ENCODE measurements at places on chromosomes 3 and 15.
A peak's percentile ranks its signal among the peaks of the same experiment; 100 is the strongest.

DNA sequence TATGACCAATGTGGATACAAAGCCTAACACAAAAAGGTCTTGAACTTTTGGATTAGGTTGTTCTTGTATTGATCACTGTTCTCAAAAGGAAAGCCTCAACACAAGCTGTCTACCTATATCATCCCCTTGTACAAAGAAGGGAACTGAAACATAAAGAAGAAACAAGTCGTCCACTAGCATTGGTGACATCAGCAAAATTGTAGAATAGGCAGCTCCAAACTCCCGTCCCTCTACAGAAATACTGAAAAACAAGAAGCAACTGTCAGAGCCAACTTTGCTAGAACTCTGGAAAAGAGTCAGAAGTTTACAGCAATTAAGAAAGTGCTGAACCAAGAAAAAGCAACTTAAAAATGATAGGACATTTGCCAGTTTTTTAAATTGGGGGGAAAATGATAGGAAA, 7.5 kb upstream of the NR1I2 start:
- DNase-seq, result no peak

GRCh38 chr3:147405231-147406027, 914 bp downstream of the ZIC4 start:
- no peak for DNase-seq

DNA sequence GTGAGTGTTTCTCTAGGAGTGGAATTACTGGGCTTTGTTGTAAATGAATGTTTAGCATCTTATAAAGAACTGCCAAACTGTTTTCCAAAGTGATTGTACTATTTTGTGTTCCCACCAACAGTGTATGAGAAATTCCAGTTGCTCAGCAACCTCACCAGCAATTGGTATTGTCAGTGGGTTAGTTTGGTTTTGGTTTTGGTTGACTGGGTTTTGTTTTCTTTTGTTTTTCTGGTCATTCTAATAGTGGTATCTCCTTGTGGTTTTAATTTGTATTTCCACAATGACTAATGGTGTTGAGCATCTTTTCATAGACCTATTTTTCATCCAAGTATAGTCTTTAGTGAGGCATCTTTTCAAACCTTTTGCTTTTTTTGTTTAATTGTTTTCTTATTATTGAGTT, 27.1 kb downstream of the FILIP1L start:
- no peak for DNase-seq

DNA sequence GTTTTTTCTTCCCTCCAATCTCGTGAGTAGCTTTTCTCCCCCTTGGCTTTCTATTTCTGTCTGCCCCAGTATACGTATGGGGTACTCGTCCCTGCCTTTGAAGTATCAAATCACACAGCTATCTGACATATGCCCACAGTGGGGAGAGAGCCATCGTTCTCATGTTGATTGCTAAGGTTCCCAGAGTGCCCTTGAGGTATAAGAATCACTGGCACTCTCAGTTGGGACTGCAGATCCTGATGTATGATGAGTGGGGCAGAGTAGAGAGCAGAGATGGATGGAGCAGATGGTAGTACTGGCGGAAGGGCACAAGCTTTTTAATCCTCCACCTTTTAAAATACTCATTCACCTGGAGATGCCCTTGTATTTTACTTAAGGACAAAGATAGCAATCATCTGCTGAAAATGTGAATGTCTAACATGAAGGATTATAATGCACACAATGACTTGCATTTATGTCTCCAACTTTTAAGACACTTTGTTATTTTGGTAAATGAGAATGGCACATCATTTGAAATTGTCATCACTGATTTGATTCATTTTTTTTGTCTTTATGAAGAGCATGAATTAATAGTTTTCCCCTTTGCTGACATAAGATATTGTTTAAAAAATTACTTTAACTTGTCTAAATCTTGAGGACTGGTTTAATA, 239.6 kb downstream of the NR1D2 start:
- DNase-seq, result no peak

DNA sequence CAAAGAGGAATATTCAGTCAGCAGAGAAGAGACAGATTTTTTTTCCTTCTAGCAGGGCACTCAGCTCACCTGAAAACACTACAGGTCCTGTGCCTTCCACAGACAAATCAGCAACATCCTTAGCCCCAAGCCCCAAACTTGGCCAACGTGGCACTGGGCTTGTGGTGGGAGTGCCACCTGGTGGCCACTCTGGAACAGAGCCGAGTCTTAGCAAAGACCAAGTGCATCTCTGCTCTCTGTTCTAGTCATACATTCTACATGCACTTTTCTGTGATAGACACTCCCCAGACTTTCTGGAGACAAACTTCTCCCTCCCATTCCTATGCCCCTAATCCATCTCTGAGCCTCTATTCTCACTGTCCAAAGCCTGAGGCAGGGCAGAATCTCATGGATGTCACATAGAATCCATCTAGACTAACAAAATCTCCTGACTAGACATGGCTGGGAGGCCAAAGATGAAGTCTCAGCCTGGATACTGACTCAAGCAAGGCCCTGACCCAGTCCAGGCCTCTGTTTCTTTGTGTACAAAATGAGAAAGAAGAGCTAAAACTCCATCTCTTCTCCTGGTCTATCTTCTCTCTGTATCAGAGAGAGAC, 5.1 kb upstream of the SEMA7A start:
- DNase-seq, result peak; percentile 44

DNA sequence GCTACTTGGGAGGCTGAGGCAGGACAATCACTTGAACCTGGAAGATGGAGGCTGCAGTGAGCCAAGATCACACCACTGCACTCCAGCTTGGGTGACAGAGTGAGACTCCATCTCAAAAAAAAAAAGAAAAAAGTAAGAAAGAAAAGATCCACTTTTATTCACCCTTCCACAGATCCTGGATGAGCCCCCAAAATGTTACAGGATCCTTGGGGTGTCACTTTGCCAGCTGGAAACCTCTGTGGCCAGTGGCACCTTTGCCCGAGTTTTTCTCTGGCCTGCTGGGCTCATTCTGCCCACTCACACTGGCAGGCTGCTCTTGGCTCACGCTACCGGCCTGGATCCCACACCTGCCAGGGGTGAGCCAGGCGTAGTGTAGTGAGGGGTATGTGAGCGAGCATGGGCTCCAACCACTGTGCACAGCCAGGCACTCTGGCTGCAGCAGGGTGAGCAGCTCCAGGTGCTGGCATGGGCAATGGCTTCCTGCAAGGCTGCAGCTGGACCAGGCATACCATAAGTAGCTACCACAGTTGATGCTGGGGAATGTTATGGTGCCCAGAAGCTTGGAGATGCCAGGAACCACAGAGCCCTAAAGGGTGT, 57.8 kb upstream of the C15orf39 start:
- DNase-seq, result no peak

DNA sequence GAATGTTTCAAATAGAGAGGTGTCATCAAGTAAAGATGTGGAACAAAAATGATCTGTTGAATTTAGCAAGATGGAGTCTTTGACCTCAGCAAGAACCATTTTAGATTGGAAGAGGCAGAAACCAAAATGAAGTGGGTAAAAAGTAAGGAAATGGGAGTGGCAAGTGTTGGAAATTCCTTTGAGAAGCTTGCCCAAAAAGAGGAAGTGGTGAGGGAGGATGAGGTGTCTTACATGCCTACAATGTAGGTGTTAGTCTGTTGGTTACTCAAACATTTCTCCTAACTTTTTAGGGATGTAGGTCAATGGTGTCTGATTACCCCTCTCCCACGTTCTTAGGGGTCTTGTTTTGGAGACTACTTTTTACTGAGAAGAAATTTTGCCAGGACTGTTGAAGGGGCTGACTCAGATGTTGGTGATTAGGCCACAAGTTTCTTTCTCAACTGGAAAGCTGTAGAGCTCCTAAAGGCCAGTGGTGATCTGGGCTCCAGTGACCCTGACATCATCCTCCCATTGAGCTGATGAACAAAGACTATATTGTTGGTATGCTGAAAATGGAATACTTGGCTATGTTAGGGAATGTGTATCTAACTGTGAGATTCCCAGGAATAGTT, 5.1 kb downstream of the PPP2R3A start:
- no peak for DNase-seq

DNA sequence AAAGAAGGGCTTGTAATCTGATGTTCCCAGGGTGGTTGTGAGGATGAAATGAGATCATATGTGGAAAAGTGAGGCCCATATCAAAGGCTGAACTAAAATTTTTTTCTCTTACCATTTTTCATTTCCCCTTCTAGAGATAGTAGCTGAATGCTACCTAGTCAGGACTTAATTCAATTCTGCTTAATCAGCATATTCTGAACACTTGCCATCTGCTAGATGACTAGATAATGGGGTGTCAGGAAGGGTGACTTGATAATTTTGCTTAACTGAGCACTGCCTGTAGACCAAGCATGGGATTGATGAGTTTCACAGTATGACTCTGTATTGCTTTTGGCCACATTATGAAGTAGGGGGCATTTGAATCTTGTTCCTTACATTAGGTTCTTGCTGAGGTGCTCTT, 136.2 kb downstream of the CHST2 start:
- DNase-seq, result no peak
